T follicular helper cell (primary cell): ENCODE measurements at places on chromosomes 4 and X.

DNA sequence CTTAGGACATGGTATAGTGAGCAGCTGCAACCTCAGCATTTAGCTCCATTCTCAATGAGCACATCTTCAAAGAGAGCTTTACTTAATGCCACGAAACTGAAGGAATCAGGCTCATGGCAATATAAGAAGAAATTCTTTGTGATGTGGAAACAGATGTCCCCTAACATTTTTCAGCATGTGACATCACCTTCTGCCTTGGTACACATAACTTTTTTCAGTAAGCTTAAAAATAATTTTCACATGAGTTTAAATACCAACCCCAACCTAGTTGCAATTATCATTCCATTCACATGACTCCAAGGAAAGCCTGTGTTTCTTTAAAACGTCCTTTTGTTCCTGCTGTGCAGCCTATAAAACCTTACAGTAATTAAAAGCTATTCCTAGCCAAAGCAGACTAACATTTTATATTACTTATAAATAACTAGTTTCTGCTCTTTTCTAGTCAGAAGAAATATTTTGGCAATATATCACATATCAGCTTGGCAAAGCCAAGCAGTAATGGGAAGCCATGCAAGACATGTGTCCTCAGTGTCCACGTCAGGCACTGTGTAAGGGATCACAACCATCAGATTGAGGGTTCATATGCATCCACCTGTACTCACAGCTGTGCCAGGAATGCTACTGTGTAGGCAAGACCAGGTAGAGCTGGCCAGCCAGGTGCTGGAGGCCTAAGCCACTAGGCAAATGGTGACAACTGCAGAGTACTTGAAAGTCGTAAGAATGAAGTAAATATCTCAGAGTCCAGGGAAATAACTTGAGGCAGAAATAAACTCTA lies 466.6 kb downstream of the INPP4B start:
- DNase-seq = no peak

- DNase-seq = no peak
These were observed 353.0 kb upstream of the GALNT7 start for GRCh38 chr4:172815499-172816164.

DNA sequence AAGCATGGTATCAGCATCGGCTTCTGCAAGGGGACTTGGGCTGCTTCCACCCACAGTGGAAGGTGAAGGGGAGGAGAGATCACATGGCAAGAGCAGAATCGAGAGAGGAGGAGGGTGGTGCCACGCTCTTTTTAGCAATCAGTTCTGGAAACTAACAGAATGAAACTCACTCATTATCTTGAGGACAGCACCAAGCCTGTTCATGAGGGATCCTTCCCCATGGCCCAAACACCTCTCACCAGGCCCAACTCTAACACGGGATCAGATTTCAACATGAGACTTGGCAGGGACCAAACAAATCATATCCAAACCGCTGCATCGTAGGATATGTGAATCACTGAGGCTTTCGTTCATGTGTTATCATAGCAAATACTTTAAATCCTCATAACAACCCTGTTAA lies 125.5 kb downstream of the GPC3 start:
- DNase-seq = no peak

GRCh38 chrX:2490634-2491033 lies 10.1 kb downstream of the DHRSX start:
- DNase-seq = no peak

DNA sequence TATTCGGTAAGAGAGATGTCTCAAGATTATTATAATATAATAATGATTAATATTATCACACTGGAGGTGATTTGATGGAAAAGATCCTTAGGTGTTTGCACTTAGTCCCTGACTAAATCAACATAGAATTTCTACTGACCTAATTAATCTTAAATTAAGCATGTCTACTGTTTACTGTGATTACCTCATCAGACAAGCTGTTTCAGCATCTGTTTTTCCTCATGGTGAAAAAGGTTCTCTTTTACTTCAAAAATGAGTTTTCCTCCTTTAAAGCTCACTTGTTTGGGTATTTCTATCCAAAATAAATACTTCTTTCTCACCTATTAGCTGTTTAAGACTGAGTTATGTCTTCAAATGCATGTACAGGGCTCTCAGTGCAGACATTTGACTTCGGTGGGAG lies 407.8 kb downstream of the NKX6-1 start:
- no peak for DNase-seq

DNA sequence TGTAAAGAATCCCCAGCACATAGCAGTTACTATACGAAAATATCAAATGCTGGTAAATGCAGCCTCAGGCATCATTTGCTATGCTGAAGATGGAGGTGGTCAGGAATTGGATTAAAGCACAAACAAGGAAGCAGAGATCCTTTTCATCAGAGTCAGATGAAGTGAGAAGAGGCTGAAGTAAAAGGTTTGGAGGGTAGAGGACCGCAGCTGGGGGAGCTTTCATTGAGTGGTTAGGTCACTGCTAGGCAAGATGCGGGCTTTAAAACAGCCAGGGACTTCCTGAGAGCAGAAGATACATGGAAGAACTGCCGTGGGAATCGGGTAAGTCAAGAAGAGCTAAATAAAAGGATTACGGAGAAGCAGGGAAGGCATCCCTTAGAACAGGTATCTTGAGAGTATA lies 351.4 kb downstream of the UNC5C start:
- no peak for DNase-seq

DNA sequence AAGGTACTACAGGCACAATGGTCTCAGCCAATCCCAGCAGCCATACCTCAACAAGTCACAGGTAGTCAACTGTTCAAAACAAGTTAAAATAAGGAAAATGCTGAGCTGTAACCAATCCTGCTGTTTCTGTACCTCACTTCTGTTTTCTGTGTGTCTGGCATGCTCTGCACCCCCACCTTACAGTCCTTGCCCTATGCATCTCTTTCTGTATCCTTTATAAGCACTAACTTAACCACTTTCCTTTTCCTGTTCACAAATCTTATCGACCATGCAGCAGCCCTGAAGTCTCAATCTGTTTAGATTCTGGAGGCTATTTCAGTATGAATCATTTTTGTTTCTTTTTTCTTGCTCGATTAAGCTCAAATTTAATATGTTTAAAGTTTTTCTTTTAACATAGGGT lies 12.5 kb upstream of the FAM13A start:
- no peak for DNase-seq
